ENCODE measurements at places on chromosomes 2 and 18.

DNA sequence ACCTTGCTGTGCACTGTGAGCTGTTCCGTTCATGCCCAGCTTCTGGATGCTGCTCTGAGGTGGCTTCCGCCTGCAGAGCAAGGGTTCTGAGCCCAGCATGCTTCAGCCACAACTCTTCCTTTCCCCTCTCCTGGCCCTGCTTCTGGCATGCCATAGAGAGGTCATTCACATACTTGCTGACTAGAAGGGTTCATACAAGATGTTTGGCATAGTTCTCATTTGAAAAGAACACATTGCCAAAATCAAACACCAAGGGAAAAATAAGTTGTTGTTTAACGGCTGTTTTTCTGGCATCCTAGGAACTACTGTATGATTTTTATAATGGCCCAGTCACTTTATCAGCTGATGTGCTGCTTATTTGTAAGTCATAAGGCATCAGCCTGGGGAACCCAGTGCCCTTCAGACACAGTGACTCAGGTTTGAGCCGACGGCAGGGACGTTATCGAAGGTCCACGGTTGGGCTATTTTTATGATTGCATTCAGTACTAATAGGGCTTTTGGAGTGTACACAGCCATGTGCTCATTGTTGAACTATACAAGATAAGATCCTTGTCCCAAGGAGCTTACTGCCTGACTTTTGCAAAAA, 53.9 kb upstream of the CTAGE1 start:
- DNase-seq = no peak

DNA sequence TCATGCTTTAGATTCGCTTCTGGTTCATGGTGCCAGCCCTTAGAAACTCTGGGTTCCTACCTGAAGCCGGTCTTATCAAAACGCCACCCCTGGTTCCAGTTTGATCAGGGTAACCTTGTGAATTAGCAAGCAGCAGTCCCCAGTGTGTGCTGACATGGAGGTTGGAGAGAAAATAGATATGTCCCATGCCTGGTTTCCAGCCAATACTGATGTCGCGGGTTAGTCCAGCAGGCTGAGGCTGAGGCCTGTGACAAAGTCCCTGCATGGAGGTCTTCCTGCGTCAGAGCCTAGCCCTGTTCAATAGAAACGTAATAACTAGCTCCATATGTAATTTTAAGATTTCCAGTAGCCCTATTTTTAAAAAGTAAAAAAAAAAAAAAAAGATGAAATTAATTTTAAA, 28.2 kb downstream of the LPIN1 start:
- DNase-seq = no peak

GRCh38 chr2:85668857-85669142, 801 bp upstream of the SFTPB start:
- DNase-seq = no peak

- no peak for DNase-seq
These were observed 153.6 kb upstream of the CCDC195 start for GRCh38 chr2:224869601-224870233.

- no peak for DNase-seq
These were observed 364.3 kb upstream of the MEX3C start for GRCh38 chr18:51561821-51562220.

DNA sequence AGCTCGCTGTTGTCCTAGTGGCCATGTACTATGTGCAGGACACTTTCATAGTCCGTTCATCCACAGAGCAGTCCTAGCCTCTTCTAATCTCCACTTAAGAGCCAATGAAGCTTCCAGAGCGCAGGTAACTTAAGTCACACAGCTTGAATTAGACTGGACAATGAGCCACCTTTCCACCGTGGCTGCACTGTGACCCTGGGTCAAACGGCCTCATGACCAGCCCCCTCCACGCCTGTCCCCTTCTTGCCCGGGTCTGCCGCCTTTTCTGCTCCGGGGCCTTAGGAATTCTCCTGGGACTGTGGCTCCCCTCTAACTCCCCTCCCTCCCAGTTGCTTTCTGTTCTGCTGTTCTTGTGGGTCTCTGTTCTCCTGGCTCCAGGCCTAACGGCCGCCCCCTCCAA, 8.4 kb upstream of the PRKCE start:
- DNase-seq = no peak
